ENCODE measurements at places on chromosomes 13 and 19.

GRCh38 chr19:19280561-19280960 lies 7.5 kb upstream of the TM6SF2 start:
- DNase-seq, result no peak

DNA sequence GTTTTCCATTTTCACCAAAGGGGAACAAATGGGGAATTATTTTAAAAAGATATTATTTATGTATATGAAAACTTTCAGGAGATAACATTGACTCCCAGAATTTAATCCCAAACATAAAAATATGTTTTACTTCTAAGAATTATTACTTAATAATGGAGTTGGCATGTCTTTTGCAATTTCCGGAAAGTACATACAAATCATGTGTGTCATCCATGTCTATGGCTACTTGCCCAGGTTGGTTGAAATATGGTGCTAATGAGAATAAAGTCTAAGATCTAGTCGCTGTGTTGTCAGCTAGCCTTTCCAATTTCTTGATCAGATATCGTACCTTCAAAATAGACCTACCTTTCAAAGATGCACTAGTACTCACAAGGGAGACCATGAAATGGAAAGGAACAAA lies 1003.2 kb upstream of the PCDH20 start:
- no peak for DNase-seq

GRCh38 chr13:63351081-63351480 lies 1935.4 kb upstream of the PCDH20 start:
- no peak for DNase-seq

- DNase-seq, result no peak
These were observed 9.0 kb upstream of the MLLT1 start for GRCh38 chr19:6288737-6289136.

- no peak for DNase-seq
These were observed 3.6 kb downstream of the CACNG7 start for GRCh38 chr19:53912653-53913052.

- no peak for DNase-seq
These were observed 40.5 kb upstream of the KLF5 start for GRCh38 chr13:73018336-73018735.

GRCh38 chr13:32124743-32125142 lies 93.2 kb downstream of the FRY start:
- DNase-seq, result no peak

- DNase-seq, result no peak
These were observed 166.4 kb downstream of the EFNB2 start for GRCh38 chr13:106369091-106369490.

DNA sequence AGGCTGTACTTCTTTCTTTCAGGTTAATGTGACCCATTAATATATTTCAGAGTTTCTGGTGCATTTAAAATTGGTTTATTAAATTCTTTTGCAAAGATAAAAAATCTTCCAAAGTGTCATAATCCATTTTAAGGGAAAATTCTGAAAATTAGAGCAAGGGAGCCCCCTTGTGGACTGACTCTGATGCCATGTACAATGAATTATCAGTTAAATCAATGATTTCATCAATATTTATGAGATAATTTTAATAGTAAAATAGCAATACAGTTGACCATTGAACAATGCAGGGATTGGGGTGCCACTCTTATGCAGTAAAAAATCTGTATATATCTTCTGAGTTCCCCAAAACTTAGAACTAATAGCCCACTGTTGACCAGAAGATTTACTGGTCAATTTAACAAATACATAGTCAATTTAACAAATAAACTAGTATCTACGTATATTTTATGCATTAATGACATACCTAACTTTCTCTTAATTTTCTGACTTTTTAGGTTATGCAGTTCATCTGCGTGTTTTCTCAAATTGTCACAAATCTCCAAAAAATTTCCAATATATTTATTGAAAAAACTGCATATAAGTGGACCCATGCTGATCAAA lies 479.1 kb upstream of the MIR17HG start:
- no peak for DNase-seq

DNA sequence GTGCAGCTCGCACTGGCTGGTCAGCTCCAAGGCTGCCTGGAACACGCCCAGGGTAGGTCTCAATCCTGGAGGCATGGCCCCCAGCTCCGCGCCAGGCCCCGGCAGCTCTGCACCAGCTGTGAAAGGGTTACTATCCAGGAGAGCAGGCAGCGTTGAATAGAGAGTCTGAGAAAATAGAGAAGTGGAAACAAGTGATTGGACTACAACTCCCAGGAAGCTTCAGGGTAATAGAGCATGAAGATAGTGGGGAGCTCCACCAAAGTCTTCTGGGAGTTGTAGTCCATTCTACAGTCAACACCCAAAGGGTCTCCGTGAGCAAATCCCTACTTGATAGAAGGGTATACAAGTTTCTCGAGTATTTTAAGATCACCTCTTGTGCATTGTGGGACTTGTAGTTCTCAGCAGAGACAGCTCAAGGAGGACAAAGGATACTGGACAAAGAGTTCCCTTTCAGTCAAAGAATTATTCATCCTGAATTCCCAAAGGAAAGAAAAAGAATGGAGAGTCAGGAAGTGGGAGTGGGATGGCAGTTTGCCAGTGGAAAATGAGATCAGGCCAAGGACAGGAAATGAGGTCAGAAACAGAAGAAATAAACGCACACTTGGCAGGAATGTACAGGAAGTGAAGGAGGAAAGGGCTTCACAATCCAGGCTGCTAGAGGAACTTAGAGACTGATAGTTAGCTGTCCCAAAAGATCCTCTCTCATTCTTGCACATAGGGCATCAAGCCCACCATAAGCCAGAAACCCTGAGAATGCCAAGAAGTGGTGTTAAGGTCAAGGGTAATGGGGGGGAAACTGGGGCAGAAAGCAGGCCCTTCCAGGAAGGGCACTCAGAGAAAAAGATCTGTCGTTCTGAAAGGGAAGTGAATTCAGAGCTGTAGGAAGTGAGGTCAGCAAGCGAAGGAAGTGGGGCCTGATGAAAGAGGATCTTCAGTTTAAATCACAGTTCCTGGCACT lies 5.5 kb upstream of the MAMSTR start:
- no peak for DNase-seq

DNA sequence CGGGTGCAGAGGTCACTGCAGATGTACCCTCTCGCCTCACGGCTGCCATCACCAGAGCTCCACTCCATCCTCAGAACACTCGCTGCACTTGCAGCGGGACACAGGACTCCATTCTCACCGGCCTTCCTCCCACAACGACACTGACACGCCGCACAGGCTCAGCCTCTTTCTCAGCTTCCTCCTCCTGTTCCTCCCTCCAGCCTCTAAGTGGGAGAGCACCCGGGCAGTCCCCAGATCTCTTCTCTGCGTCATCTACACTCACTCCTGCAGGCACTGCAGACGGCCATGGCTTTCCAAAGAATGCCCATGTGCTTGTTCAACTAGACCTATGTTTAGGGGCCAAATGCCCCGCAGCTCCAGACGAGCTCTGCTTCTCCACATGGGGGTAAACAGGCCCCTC lies 14.3 kb upstream of the FKRP start:
- DNase-seq, result no peak

- DNase-seq, result no peak
These were observed 2330.1 kb downstream of the PCDH9 start for GRCh38 chr13:64900039-64900438.

- DNase-seq, result no peak
These were observed 98.9 kb downstream of the UGGT2 start for GRCh38 chr13:95954266-95954665.

DNA sequence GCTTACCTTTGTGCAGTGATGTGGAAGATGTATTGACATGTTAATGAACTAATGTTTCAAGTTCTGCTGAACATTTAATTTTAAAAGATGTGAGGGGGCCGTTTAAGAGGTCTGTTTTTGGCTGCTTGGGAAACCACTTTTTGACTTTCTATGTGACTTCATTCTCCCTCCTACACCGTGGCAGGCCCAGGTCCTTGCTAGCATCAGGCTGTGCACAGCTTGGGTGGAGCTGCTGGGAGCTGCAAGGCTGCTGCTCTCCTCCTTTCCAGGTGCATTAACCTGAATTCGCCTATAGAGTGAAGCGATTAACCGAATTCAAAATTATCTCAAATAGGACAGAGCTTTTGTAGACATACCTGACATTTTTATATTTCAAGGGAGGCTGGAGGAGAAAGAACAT lies 249.1 kb downstream of the FGF14 start:
- DNase-seq, result no peak

GRCh38 chr19:30778961-30779715 lies 407.0 kb downstream of the ZNF536 start:
- no peak for DNase-seq

DNA sequence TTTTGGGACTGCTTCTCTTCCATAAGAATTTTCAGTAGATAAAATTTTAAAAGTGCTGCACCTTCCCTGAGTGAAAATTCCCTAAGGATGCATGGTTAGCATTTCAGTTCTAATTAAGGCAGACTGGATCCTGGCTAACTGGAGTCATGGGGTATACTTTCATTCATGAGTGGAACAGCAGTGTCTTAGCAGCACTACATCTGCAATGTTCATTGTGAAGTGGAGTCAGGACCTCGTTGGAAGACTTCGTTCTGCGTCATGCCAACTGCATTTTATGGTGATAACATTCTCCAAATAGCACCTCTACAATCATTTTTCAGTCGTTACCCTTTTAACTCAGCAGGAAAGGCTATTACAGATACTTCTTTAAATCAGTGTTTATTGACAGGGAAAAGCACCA lies 25.5 kb downstream of the PHF11 start:
- DNase-seq, result no peak

- no peak for DNase-seq
These were observed 19.2 kb upstream of the ZC3H13 start for GRCh38 chr13:46071590-46072249.

GRCh38 chr19:50178320-50178719 lies 15.2 kb upstream of the IZUMO2 start:
- DNase-seq, result no peak

DNA sequence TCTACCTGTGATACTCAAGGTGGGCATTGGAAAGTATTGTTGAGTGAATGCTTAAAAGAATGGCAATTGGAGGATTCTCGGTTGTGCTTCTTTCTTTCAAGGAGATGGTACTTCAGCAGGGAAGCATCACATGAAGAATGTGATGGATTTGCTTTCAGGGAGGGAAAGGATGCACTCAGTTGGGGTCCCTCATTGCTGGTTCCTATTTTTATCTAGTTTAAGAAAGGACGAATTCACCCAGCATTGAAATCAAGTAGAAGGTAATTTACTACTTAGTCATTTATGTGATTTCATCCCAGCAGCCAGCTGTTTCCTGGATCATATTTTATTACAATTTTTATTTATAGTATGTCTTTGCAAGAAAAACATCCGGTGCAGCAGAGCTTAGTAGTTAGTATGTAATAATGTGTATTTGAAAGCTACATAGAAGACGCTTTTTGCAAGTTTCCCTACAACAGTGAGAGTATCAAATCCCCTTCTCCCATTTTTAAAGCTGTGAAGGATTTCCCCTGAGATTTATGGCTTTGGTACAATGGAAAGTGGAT lies 417.9 kb downstream of the GPC5 start:
- DNase-seq, result no peak

GRCh38 chr13:51614350-51614786 lies 30.1 kb downstream of the WDFY2 start:
- DNase-seq, result peak; percentile 19

DNA sequence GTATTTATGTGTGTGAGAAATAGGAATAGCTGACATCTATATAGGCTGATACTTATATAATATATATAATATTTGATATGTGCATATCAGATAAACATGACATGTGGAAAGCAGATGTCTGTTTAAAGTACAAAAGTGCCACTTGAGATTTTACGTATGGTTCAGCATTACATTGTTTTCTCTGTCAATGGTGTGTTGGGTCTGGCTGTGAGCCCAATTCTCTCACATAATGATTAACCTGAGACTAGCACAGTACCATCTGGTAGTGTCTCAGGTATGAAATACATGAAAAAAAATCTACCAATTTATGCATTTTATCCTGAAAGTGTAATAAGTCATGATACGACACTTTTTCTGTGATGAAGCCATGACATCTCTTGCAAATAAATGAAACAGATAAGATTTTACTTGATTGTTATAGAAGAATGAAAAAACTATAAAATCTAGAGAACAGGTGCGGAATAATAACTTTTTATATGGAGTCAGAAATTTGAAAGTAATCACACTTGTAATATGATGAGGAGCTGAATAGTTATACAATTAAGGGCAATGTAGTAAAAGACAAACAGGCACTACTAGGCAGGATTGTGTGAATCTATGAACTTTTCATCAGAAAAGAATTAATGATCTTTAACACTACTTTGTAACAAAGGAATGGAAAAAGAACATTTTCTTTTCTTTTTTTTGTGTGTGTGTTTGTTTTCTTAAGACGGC lies 1405.0 kb downstream of the OLFM4 start:
- DNase-seq, result no peak

- DNase-seq, result no peak
These were observed 358.6 kb downstream of the DCT start for GRCh38 chr13:94120878-94121277.
